ENCODE measurements at places on chromosomes 3 and 15.

GRCh38 chr3:105791131-105791530, 77.7 kb downstream of the CBLB start:
- DNase-seq: no peak

- DNase-seq: no peak
Measured at GRCh38 chr3:111326144-111326995, 215.6 kb upstream of the CD96 start.

- no peak for DNase-seq
Measured at GRCh38 chr3:157906627-157907026, 199.6 kb downstream of the SHOX2 start.

GRCh38 chr3:106068795-106069194, 200.0 kb upstream of the CBLB start:
- no peak for DNase-seq

GRCh38 chr3:160224811-160225175, 429 bp upstream of the C3orf80 start:
- no peak for DNase-seq

GRCh38 chr3:123432832-123433523, 15.9 kb downstream of the ADCY5 start:
- DNase-seq: no peak

- DNase-seq: no peak
Measured at GRCh38 chr3:10993729-10994065, 1.1 kb downstream of the SLC6A1 start.

- no peak for DNase-seq
Measured at GRCh38 chr15:81003097-81003350, 2.3 kb downstream of the TLNRD1 start.

DNA sequence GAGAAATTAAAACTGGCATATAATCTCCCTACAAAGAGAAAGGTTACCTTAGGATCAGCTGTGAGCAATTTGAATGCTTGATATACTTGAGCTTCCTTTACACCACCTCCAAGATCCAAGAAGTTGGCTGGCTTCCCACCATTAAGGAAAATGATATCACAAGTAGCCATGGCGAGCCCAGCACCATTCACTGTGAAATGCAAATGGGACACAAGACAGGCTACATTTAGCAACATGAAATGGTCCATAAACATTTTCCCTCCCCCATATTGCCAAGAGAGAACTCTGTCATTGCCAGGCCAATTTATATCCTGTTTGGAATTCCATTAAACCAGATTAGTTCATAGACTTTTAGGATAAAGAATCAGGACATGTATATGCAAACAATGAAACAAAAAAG, 158.7 kb downstream of the SUCLG2 start:
- no peak for DNase-seq

- DNase-seq: no peak
Measured at GRCh38 chr15:42727750-42728381, 9.1 kb downstream of the CDAN1 start.

DNA sequence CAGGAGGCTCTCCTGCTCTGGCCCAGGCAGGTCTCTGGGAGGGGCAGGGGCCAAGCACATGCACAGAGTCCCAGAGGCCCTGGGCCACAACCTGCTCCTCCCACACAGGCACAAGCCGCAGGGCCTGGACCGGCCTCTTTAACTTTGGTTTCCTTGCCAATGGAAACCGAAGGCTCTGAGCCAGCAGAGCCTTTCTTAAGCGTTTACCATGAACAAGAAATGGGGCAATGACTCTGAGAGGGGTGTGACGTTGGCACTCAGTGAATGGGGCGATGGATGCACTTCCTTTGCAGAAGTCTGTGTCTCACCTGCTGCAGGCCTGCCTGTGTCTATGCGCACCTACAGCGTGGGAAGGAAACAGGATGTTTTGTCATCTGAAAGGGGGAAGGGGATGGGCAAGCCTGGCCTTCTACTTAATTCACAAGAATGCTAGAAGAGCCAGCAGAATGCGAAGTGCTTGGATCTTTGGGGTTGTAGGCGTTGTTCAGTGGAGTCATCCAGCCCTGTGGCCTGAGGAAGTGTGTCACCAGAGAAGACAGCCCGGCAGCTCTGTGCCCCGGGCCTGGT, 41.8 kb downstream of the IFT122 start:
- DNase-seq: no peak

DNA sequence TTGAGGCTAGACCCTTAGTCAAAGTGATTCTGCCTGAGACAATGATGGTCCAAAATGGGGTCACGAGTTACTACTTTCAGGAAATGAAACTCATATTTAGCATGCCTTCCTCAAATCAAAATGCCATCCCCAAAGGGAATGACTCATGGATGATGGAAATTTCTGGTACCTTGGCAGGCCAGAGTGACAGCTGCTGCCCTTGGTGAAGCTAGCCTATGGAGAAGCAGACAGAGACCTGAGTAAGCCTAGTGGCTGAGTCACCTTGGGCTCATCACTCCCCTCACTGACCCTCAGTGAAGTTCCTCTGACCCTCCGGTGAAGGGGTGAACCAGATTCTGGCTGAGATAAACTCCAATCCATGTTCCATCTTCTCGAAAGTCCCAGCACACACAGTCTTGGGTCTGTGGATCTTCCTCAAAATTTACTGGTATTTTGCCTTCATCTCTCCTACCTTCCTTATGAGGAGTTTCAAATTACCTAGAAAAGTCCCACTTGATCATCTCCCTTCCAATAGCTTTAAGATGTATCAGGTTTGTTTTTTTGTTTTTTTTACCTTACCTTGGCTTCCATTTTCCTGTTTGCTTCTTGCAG, 54.5 kb upstream of the ABHD17C start:
- DNase-seq: no peak

DNA sequence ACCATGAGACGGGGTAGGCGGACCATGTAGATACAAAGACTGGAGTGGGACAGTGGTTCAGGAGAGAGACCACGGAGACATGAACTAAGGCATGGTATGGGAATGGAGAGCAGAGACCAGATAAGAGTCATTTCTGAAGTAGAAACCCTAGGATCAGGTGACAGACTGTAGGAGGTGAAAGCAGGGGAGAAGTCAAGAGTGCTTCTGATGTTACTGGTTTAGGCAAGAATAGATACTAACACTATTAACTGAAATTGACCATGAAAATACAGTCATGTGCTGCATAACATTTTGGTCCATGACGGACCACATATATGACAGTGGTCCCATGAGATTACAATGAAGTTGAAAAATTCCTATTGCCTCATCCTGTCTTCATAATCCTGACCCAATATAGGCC, 41.7 kb downstream of the RASGRP1 start:
- no peak for DNase-seq

GRCh38 chr3:179181993-179182551, 33.9 kb downstream of the PIK3CA start:
- no peak for DNase-seq

DNA sequence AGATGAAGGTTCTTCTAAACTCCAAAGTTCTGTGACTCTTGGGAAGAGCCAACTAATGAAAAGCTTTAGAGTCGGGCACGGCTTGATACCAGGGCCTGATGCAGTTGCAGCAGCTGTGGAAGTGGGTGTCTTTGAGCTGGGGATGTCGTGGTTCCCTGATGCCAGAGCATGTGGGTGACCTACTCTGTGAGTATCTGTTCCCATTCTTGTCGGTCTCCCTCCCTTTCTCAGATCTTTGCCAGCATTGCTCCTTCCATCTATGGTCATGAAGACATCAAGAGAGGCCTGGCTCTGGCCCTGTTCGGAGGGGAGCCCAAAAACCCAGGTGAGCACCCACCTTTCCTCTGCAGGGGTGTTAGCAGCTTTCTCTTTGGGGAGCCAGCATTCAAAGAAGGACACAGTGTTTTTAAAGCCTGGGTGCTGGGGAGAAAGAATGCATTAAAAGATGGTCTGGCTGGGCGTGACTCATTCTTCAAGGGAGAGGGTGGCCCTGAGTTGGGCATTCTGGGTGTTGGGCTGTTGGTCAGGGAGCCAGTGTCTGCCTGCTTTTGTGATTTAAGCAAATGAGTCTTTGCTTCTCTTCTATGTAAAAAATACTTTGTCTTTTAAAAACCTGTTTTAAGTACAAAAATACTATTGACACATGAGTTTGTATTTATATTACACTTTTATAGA, 13.2 kb upstream of the PODXL2 start:
- no peak for DNase-seq

- DNase-seq: no peak
Measured at GRCh38 chr15:60804986-60805949, 326.3 kb upstream of the ICE2 start.

DNA sequence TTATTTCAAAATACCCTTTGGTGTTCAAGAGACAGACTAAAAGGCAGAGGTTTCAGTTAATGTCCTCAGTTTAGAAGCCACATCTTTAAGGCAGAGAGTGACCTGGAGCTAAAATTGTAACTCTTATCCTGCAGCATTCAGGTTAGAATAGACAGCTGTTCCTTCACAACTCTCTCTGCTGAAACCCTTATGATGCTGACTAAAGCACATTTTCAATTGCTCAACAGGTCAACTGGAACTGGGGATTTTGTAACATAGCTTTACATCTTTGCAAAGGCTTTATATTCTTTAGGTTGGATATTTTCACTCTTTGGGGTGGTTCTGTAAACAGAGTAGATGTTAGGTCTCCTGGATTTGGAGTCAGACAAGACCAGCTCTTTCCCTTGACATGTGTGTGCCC, 20.3 kb upstream of the PLSCR4 start:
- no peak for DNase-seq

DNA sequence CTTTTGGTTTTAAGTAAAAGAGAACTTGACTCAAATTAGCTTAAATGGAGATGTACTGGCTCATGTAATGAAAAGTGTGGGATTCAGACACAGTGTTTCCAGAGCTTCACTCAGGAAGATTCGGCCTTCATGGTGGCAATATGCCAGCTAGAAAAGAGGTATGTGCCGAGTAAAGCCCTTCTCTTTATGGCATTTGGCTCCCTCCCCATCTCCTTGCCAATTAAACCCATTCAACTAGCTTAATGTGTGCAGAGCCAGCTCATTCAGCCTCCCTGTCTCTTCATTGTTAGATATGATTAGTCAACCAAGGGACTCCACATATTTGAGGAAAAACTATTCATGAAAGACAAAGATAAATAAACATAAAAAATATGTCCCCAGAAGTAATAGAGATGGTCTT, 15.0 kb upstream of the TRANK1 start:
- no peak for DNase-seq

DNA sequence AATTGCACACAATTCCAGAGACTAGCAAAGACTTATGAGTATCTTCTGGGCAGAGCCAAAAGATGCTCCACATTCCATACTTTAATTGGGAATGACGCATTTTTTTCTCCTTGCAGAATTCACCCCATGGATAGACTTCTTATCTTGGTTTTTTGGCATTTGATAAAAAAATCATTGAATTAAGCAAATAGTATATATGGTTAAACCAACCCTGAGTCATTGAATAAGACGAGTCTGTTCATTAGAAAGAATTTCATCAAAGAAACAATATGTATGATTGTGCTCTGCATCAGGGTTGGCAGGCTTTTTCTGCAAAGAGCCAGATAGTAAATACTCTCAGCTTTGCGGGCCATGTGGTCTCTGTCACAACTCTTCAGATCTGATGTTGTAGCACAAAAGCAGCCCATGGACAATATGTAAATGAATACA, 9.2 kb upstream of the PDZRN3 start:
- DNase-seq: no peak

- no peak for DNase-seq
Measured at GRCh38 chr3:49880581-49881315, 11.0 kb upstream of the CAMKV start.

- DNase-seq: no peak
Measured at GRCh38 chr3:115336836-115337235, 189.7 kb upstream of the ZBTB20 start.

DNA sequence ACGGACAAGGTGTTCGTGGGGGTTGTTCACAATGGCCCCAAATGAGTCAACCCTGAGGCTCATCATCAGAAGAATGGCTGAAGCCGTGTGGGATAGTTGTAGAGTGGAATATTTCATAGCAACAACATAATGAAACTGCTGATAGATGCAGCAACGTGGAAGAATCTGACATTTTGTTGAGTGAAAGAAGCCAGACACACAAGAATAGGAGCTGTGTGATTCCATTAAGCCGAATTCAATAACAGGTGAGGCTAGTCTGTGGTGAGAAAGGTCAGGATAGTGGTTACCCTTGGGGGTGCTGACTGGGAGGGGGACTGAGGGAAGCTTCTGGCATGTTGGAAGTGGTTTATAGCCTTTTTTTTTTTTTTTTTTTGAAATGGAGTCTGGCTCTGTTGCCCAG, 144.0 kb downstream of the SMAD6 start:
- no peak for DNase-seq

DNA sequence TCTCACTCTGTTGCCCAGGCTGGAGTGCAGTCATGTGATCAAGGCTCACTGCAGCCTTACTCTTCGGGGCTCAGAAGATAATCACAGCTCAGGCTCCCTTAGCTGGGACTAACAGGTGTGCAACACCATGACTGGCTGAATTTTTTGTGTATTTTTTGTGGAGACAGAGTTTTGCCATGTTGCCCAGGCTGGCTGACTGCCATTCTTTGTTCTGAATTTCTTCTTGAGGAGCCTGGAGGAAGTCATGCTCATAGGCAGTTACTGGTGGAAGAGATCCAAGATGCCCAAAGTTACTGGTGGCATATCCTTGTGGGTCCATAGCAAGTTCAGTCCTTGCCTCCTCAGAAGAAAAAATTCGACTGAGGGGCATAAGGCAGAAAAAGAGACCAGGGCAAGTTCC, 16.6 kb upstream of the UBP1 start:
- no peak for DNase-seq

DNA sequence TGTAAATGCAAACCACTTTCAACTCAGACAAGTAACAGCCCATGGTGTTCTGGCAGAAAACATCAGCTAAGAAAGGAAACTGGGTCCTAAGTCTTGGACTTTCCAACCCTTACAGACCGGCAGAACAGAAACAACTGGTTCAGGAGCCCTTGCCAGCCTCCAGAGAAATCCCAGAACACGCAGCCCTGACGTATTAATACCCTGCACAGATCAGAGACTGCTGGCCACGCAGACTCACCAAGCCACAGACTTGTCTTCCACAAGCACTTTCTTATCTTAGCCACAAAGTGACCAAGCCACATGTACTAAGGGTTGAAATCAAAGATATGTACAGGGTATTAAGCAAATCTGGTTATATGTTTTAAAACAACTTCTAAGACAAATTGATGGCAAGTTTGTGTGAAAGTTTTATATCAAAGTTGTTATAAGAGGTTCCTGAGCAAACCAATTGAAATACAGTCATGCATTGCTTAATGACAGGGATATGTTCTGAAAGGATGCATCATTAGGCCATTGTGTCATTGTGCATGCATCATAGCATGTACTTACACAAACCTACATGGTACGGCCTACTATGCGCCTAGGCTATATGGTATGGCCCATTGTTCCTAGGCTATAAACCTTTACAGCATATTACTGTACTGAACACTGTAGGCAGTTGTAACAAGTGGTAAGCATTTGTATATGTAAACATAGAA, 36.8 kb downstream of the BTD start:
- DNase-seq: no peak

GRCh38 chr3:185931777-185932612, 5.8 kb downstream of the TRA2B start:
- DNase-seq: no peak

DNA sequence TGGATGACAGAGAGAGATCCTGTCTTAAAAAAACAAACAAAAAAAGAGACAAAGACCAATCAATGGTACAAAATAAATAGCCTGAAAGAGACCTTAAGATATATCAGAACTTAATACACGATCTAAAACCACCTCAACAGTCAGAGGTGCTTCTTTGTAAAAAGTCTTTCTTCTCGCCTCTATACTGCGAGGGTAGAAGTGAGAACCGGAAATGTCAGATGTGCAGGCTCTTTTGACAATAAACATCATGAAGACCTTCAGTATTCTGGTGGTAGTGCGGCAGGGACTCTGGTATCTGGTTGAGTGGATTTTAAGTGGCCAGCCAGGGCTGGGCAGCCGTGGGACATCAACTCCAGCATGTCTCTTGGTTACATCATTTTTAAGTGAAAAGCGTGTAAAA, 30.0 kb downstream of the RUBCN start:
- no peak for DNase-seq

All from activated CD8-positive, alpha-beta memory T cell treated with anti-CD3 and anti-CD28 coated beads for 1 hour (primary cell).